ENCODE measurements at places on chromosomes 3 and 15.

GRCh38 chr15:70033109-70033508 is 64.6 kb downstream of the TLE3 start:
- DNase-seq, result no peak

- no peak for DNase-seq
Measured at GRCh38 chr3:134928392-134928791, 133.3 kb downstream of the EPHB1 start.

DNA sequence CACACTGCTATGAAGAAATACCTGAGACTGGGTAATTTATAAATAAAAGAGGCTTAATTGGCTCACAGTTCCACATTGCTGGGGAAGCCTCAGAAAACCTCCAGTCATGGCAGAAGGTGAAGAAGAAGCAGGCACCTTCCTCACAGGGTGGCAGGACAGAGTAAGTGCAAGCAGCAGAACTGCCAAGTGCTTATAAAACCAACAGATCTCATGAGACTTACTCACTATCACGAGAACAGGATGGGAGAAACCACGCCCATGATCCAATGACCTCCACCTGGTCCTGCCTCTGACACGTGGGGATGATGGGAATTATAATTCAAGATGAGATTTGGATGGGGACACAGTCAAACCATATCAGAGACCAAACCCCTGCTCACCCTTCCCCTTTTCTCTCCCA is 75.0 kb downstream of the TRIM69 start:
- no peak for DNase-seq

- no peak for DNase-seq
Measured at GRCh38 chr3:125141596-125142419, 70.7 kb downstream of the SLC12A8 start.

- peak; percentile 3 for DNase-seq
Measured at GRCh38 chr15:64749999-64750657, 25.3 kb downstream of the RBPMS2 start.

- DNase-seq, result no peak
Measured at GRCh38 chr15:30023798-30024295, 58.9 kb upstream of the GOLGA8J start.

- DNase-seq, result no peak
Measured at GRCh38 chr3:48518069-48518468, 14.1 kb upstream of the SHISA5 start.

- DNase-seq, result no peak
Measured at GRCh38 chr3:149964291-149964690, 6.4 kb downstream of the PFN2 start.

Data from ACHN (cell line).